OCI-LY7 (cell line): ENCODE measurements at places on chromosomes 2 and 18.
A peak's percentile ranks its signal among the peaks of the same experiment; 100 is the strongest.

DNA sequence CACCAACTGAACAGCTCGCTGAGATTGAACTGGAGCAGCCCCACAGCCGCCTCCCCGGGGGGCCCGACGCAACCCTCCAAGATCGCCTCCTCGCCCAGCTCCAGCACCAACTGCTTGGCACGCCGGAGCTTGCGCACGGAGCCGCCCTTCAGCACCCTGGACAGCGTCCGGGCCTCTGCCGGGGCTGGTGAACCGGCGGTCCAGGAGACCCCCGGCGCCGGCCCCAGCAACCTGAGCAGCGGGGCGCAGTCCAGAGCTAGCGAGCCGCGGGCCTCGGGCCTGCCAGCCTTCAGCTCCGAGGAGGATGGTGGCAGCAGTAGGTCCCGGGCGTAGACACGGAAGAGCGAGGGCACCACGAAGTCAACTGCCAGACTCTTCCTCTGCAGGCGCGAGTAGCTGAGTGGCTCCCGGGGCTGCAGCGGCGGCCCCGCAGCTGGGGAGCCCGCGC lies 1.2 kb downstream of the ALK start:
- DNase-seq: no peak

GRCh38 chr2:205148755-205149154 lies 533.5 kb upstream of the NRP2 start:
- DNase-seq: no peak

GRCh38 chr18:35051641-35052377 lies 10.6 kb downstream of the MAPRE2 start:
- no peak for DNase-seq

DNA sequence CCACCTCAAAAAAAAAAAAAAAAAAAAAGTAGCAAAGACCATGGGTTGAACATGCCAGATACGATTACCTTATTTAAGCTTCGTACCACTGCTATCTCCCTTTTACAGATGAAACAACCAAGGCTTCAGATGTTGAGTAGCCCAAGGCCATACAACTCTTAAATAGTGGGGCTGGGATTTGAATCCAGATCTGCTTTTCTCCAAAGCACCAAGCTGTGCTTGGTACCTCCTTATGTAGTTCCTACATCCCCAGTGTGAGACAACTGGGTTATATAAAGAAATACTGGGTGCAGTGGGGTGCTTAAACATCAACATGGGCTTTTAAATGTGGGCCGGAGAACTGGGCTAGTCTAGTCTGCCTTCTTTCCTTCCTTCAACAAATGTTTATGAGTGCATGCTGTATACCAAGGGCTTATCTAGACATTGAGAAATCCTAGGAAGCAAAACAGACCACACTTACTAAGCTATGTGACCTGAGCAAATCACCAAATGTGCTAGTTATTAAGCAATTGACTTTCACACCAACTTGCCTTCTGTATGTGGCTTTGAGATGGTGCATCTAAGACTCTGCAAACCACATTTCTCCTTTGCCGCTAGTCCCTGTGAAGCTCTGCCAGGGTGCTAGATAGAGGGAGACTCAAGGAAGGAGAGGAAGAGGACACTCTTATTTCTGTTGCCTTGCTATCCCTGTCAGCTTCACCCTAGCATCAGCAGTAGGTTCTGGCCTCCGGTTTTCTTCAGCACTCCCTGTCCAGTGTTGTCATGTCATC lies 206.8 kb upstream of the FBXO11 start:
- no peak for DNase-seq

DNA sequence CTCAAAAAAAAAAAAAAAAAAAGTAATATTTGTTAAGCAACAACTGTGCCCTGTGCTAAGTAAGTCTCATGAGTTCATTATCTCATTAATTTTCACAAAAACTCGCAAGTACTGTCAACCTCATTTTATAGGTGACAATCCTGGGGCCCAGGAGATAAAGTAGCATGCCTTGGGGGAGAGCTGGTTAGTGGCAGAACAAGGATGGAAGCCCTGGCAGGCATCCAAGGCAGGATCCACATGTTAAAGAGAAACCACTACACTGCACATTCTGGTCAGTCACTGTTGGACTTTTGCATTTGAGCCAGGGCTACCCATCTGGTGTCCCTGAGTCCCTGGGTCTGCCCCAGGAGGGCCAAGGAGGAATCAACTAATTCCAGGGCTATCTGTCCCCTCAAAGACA lies 54.6 kb downstream of the ZFP36L2 start:
- DNase-seq: no peak

DNA sequence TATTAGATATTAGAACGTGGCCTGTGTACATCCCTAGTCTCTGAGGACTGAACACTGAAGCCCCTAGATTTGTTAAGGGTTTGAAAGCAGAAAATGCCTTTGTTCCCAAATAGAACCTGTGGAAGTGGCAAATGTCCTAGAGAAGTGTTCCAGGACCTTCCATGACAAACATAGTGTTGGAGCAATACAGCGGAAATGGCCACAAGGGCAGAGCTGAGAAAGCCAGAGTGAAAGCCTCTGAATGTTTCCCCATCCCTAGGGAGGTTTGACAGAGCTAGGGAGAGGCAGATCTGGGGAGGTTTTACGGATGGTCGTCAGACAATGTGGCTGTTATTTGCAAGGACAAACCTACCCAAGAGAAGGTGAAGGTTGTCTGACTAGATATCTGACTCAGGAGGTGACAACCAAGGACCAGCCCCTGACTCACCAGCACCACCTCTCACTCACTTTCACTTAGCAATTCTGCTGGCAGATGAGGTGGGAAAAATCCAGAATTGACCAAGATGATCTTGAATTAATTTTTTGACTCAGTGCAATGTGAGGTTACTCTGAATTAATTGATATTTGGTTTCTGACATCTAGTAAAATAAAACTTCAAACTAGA lies 24.1 kb downstream of the RBM43 start:
- no peak for DNase-seq

DNA sequence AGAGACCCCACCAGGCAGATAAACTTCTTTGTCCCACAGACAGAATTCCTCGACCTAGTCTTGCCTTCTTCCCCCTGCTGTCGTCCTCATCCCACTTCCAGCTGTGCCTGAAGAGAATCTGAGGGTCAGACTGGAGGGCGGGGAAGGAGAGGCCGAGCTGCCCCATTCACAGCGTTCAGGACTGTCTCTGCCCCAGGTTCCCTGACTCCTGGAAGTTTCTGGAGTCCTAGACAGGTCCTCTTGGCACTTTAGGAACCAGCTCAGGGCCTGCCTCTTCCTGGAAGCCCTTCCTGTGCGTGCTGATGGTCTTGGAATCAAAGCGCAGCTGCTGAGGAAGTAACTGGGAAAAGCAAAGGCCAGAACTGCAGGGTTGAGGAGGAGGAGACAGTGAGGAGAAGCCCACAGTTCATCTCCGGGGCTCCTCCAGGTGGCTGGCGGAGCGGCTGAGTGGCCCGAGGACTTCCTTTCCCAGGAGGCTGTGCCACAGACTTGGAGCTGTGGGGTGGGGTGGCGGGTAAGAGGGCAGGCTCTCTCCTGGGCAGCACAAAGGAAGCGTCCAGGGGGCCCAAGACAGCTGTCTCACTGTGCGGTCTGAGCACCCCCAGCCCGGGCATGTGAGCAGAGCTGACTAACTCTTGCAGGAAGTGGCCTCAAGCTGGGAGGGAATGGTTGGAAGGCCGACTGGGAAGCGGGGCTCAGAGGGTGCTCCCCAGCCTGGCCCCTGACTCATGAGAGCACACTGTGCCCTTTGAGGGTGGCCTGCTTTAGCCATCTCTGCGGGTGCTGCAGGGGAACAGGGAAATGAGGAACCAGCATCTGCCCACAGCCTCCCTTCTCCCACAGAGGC lies 39.5 kb downstream of the SDC1 start:
- no peak for DNase-seq

DNA sequence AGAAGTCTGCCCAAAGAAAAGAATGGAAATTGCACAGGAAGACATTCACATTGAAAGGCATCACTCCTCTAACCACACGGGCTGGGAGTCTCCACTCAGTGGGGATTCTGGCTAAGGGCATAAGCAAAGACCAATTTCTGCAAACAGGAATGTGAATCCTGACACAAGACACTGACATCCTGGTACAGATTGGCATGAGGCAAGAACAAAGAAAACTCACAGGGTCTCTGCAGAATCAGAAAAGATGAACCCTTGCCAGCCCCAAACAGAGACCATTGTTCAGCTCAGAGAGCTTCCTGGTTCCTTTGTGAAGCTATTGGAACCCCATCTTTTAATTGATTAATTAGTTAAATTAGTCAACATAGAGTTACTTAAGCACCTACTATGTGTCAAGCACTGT lies 82.3 kb downstream of the UPP2 start:
- no peak for DNase-seq

DNA sequence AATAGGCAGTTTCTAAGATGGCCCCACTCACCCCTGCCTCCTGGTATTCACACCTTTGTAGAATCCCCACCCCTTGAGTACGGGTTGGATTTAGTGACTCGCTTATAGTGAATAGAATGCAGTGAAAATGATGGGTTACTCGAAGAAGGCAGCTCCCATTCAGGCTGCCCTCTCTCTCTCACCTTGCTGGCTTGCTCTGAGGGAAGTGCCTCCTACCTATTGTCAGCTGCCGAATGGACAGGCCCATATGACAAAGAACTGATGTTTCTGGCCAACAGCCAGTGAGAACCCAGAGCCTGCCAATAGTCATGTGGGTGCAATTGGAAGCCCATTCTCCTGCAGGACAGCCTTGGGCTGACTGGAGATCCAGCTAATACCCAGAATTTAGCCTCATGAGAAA lies 22.1 kb upstream of the RNF103 start:
- DNase-seq: no peak

DNA sequence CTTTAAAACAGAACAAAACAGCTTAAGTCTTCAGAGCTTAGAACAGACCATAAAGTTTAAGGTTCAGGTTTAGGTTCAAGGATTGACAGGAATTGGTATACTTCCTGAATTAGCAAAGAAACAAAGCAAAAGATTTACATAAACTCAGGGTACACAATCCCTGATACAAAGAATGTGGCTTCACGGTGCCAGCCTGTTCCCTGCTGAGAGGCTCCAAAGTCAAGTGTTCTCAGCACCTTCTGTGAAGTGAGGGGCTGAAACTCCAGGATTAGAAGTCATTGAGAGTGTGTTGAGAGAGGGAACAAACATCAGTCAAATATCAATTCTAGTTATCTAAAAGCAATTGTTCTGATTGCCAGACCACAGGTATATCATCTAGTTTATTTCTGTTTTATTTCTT lies 35.7 kb downstream of the DYNAP start:
- DNase-seq: no peak

DNA sequence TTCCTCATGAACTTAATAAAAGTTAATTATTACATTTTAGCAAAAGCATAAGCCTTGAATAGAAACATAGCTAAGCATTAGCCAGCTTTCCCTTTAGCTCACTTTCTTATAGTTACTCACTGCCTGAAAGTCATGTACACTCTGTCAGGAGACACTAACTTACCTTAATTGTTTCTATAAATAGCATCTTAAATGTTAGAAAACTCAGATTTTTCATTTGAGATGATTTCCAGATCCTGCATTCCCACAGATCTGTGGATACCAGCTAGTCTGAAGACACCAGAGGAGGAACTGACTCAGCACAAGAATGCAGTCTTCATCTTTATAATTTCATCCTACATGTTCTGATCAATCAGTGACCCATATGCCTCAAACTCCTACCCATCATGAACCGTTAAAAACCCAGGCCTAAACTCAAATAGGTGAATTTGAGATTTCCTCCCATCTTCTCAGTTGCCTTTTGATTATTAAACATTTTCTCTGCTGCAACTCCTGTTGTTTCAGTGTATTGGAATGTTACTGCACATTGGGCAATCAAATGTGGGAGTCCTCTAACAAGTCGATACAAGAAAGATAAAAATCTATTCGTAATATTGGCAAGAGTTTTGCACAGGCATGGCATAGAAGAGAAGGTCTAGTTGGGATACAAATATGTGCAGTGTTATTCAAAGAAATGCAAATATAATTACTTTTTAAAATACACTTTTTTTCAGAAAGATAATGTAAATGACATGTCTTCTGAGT lies 857.4 kb upstream of the CDH2 start:
- DNase-seq: no peak

- no peak for DNase-seq
Observed at GRCh38 chr2:131966256-131966655, 195.5 kb downstream of the ANKRD30BL start.

- DNase-seq: no peak
Observed at GRCh38 chr2:173216668-173217067, 138.0 kb upstream of the CDCA7 start.

GRCh38 chr2:74399785-74400184 lies 19.7 kb upstream of the DCTN1 start:
- peak; percentile 62 for DNase-seq

GRCh38 chr2:135050684-135051083 lies 1.4 kb upstream of the RAB3GAP1 start:
- no peak for DNase-seq

DNA sequence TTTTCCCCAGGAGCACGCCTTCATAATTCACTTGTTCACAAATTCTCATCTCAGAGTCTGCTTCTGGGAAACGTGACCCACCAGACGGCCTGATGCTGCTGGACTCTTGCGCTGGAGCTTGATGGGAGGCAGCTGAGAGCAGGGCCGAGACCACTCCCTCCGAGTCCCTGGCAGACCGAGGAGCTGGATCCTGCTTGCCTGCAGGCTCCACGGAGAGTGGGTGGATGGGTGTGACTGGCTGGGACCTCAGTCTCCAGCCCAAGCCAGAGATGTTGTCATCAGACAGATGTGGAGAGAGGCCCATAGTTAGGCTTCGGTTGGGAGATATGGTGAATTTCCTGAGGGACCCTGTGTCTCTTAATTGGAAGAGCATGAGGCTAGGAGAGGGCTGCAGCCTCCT lies 76.4 kb downstream of the TSN start:
- no peak for DNase-seq

DNA sequence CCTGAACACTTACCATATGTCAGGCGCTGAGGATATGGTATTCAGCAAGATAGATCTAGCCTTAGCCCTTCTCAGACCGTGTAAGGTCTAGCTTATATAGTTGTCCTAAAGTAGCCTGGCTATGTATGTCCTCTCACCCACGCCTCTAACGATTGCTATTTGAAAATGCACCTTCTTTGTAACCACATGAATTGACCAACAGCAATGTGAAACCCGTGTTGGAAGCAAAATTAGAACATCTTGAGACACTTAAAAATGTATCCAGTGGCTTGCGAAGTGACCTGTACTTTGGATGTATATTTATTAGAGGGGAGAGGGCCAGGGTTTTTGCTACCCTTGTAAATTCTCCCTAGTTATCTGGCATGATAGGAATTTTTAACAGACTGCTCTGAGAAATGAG lies 860.0 kb upstream of the ZEB2 start:
- DNase-seq: no peak
